ENCODE measurements at places on chromosomes 6 and 20.

DNA sequence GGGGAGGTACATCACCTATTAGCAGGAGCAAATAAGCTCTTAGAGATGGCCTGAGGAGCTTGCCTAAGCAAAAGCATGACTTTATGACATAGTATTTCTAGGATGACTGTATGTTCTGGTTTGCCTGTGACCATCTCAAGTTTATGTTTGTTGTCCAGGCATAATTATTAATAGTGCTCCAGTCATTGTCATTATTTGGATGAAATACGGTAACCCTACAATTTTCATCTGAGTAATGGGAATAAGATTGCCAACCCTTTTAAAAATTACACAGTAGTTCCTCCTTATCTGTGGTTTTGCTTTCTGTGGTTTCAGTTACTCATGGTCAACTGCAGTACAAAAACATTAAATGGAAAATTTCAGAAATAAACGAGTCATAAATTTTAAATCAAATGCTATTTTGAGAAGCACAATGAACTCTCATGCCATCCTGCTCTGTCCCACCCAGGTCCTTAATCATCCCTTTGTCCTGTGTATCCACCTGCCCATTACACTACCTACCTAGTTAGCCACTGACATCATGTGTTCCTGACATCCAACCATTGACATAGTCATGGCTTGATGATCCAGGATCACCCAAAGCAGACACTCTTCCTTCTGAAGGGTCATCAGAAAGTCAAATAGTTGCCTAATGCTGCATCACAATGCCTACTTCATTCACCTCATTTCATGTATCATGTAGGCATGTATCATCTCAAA lies 27.0 kb upstream of the TFB1M start:
- DNase-seq, result no peak

- DNase-seq, result no peak
Observed at GRCh38 chr20:20827992-20828597, 115.7 kb upstream of the RALGAPA2 start.

DNA sequence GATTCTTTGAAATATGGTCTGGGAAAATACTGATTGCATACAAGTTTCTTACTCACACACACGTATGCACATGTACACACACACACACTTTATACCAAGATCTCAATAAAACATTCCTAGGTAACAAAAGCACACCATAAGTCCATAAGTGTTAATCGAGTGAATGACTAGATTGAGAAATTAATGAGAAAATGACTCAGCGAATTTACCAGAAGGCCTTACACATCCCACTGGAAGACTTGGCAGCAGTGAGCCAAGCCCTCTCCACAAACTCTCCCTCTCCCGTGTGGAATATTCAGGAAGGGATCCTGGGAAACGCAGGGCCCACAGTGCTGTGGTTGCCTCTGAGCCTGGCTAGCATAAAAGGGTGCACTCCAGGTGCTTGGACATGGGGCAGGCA lies 227.2 kb downstream of the LY86 start:
- no peak for DNase-seq

DNA sequence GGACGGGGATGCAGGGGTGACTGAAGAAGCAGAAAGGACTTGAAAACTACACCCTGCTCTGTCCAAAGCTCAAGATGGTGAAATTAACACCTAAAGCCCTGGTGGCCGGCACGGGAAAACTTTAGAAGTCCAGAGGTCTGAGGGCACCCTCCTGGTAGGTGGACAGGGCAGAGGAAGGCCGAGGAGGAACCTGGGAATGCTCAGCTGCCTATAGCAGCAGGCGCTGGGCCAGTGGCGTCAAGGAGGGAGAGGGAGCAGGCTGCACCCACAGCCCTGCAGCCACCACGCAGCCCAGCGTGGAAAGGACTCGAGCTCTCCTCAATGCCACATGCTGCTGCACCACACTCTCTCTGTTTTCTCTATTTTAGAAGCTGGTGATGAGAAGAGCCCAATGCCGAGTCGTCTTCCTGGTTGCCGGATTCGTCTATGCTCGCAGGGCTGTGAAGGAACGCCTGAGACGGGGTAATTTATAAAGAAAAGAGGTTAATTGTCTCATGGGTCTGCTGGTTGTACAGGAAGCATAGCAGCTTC lies 248.3 kb upstream of the AFDN start:
- DNase-seq, result no peak

DNA sequence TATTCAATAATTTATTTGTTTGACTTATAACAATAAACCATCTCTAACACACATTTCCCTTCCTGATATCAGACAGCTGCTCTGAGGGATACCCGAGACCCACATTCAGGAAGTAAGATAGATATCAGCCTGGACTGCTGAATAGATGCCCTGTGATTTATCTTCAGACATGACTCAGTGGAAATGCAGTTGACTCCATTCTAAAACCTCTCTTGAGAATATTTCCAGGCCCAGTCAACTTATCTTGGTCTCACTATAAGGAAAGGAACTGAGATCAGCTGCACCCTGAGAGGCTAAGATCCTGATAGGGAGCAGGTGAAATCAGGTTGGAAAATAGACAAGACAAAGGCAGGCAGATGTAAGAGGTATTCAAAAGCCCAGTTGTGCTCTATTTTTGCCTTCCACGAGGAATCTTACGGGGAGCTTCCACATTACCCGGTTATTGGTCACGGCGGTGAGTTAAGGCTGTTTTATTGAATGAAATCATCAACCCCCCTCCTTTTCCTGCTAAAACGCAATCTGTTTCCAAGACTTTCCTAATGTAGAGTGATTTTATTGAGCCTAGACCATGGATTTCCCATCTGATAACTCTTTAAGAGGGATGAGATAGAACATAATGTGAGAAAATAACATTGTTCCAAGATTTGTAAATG lies 25.5 kb downstream of the C6orf15 start:
- DNase-seq, result no peak

DNA sequence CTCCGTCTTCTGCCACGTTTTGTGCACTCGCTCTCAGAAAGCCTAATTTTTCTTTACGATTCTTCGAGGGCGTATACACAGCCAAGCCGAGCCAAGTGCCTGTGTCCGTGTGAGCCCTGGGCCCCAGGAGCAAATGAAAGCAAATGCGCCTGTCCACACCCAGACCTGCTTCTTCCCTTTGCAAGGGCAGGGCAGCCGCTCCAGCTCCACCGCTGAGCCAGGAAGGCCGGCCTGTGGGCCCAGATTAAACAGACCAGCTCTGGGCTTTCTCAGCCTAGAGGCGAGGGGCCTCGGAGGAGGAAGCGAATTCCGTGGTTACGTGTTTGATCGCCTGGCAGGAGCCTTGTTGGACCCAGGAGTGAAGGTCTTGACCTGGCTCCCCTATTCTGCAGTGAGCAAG lies 184.6 kb downstream of the SMOC2 start:
- no peak for DNase-seq

GRCh38 chr20:2694519-2694918 lies 1.9 kb downstream of the EBF4 start:
- DNase-seq, result no peak

- DNase-seq, result no peak
Observed at GRCh38 chr6:29679962-29680361, 990 bp downstream of the ZFP57 start.
